ENCODE measurements at places on chromosomes 5 and 9. TPM values are rescaled to one million over a fixed set of nuclear protein-coding genes. Genes with fewer than 3 reads are reported as not detected.

The PFN3 gene
- not detected for total RNA-seq

The ANKRD33B gene
- total RNA-seq: 0.61 TPM

The OTP gene
- total RNA-seq: not detected

The PCDHA1 gene
- total RNA-seq: not detected

The PCDHB11 gene
- total RNA-seq: 1.4 TPM

The TMEM250 gene
- 51.0 TPM for total RNA-seq

The SLC34A3 gene
- total RNA-seq: not detected

The SLC25A2 gene
- 1.4 TPM for total RNA-seq

The NSMF gene
- total RNA-seq: 39.9 TPM

The MARCOL gene
- not detected for total RNA-seq

The TMOD1 gene
- 1.9 TPM for total RNA-seq

The ERMP1 gene
- 44.5 TPM for total RNA-seq

The ST6GALNAC4 gene
- total RNA-seq: 46.9 TPM

The ANXA2R gene
- total RNA-seq: 1.0 TPM

The FAM170A gene
- not detected for total RNA-seq

The CDKN2B gene
- total RNA-seq: 160 TPM

The C5orf58 gene
- not detected for total RNA-seq

The MUSK gene
- total RNA-seq: 3.5 TPM
